Activated naive CD8-positive, alpha-beta T cell treated with anti-CD3 and anti-CD28 coated beads, Interleukin-2, amount 50 U/mL, for 24 hours (primary cell): ENCODE measurements at places on chromosomes 13 and 19.

- DNase-seq = no peak
Observed at GRCh38 chr13:91141543-91142061, 205.9 kb upstream of the MIR17HG start.

DNA sequence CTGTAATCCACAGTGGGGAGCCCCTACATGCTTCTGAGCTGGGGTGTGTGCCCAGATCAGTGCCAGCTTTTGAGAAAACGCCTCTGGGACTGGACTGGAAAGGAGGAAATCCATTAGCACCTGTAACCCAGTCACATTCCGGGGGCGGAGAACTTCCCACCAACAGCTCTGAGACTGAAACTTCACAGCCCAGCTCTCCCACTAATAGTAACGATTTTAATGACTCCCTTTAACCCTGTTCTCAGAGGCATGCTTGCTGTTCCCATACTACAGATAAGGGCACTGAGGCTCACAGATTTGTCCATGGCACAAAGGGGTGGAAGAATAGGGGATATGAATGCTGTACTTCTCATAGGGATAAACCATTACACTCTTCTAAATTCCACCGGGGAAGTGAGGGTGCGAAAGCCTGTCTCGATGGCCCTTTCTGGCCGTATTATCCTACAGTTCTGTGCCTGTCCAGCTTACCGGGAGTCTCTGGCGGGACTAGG, 851 bp downstream of the FBXO46 start:
- DNase-seq = peak; percentile 21

DNA sequence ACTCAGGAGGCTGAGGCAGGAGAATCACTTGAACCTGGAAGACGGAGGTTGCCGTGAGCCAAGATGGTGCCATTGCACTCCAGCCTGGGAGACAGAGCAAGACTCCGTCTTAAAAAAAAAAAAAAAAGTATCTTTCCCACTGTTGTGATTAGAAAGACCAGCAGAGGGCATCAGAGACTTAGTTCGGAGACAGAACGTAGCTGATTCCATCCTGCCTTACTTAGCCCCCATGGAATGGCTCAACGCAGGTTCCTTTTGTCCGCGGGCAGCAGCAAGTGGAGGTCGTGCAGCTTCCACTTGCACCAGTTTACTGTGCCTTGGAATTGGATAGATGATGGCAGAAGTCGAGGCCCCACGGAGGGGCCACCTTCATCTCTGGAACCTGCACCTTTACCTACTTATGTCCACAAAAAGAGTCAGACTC, 8.1 kb downstream of the TIMM29 start:
- DNase-seq = peak; percentile 23

DNA sequence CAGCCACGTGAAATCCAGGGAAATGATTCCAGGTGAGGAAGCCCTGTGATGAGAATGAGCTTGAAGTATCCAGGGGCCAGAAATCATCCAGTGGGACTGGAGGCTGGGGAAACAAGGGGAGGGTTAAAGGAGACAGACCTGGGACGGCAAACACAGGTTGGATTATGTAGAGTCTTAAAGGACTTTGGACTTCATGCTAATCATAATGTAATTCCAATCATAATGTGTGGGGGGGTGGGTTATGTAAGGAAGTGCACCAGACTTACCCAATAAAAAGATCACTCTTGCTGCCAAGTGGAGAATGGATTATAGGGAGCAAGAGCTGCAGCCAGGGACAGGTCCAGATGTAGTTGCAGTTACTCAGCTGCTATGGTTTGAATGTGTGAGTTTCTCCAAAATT, 16.1 kb upstream of the CYSLTR2 start:
- DNase-seq = no peak

- DNase-seq = no peak
Observed at GRCh38 chr19:35696835-35697234, 7.5 kb upstream of the ZBTB32 start.

DNA sequence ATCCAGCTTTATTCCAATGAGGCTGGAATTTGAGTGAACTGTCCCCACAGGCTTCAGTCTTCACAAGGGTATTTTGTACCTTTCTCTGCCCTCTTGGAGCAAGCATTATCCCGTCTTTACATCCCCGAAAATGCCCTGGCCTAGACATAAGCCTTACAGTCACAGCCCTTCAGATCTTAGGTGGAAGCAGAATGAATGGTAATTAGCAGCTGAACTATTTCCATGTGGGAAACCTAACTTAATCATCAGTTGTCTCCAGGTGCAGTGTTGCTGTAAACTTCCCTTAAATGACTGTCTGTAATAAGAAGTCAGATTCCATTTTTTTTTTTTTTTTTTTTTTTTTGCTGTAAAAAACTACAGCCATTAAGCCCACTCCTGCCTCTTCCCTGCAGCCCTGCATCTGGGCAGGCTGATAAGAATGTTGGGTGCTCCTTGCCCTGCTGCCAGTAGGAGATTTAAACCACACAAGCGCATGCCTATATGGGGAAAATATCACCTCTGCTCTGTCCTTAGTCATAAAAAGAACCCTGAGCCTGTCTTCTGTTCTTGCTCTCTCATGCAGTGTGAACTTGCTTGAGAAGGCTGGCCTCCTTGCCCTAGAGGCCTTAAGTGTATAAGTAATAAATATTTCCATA, 426.8 kb upstream of the SLITRK5 start:
- DNase-seq = no peak

DNA sequence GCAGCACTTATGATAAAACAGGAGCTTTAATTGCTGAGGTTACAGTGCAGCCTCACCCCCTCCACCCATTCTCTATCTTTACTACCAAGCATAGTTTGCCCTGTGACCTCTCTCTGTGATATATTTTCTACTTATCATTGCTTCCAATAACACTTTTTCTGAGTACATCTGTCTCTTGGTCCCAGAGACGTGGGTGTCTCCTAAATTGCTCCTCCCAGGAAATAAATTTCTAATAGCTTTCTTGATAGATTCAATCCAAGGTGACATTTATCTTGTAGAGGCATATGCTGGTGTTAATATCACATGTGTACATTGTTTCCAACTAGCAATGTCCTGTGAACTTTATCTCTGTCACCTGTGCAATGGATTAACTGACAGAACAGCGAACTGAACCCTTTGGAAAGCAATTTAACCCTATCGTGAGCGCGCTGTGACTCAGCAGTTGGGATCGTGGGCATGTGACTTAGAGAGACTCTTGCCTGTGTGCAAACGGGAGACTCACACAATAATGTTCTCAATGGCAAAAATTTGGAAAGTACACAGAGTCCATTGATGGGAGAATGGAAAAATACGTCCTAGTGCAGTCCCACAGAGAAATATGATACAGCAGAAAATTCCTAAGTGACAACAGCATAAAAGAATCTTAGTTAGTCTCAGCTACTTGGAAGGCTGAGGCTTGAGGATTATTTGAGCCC, 7.0 kb upstream of the MAP2K2 start:
- no peak for DNase-seq

DNA sequence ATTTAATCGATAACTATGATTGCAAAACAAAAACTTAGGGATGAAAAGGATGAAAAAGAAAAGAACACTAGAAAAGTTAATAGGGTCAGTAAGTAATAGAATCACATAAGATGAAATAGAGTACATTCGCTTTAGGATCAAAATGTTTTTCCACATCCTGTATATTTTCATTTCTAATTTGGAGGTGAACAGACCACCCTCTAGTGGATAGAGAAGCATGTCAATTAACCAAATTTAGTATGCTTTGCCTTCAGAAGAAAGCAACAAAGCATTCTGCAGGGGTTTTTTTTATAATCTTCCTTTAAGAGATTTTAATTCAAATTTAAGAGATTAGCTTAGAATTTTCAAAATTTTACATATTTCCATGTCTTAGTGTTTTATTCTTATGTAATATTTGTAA, 611.0 kb upstream of the SGCG start:
- no peak for DNase-seq
